AG04450 (cell line): ENCODE measurements at places on chromosomes 1 and 21. TPM values are rescaled to one million over a fixed set of nuclear protein-coding genes. Genes with fewer than 3 reads are reported as not detected.

GRCh38 chr1:247884797-247885413 lies 10.5 kb upstream of the OR2W3 start:
- DNase-seq: no peak

GRCh38 chr21:28334407-28334806 lies 658.3 kb downstream of the LTN1 start:
- DNase-seq: no peak

DNA sequence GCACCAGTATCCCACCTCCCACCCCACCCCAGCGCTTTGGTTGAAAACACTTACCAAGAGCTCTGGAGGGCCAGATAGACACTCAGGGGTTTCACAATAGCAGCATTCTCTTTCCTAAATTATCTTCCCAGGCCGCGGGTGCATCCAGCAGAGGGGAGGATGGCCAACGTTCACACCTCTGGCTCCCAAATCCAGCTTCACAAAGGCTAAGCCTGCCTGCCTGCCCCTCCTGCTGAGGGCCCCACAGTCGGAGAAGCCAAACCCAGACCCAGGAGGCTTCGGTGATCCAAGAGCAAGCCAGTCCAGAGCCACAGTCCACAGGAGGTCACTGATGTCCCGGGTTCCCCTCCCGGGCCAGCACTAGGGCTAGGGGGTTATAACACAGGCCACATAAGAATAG lies 231.9 kb downstream of the TRABD2B start:
- DNase-seq: no peak

GRCh38 chr1:58572690-58573089 lies 4.4 kb downstream of the TACSTD2 start:
- DNase-seq: no peak

GRCh38 chr1:194355488-194356106 lies 1169.2 kb upstream of the B3GALT2 start:
- no peak for DNase-seq

The HHIPL2 gene
- polyA plus RNA-seq: 0.04 and 0.30 TPM in 2 replicates

DNA sequence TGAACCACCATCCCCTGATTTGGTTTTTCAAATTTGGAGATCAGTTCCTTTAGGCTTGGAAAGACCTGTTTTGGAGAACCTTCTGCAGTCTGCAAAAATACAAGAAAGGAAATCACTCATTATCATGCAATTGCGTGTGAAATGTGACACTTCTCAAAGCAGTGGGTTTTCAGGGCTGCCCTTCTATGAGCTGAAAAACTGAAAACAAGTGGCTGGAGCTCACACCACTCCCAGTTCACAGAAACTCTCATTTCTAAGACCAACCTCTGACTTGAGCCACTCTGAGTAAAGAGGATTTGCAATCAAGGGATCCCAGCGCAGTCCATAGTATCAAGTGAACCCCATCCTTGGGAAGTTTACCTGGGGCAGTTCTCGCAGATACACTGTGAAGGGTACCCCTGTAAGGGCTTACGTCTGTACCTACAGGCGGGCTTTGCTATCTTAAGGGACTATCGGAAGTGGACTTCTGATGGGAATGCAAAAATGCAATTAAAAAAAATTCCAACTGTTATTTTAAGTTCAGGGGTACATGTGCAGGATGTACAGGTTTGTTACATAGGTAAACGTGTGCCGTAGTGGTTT lies 12.8 kb downstream of the SH2D1B start:
- no peak for DNase-seq

The DNASE2B gene
- polyA plus RNA-seq: not detected in 2 replicates

- no peak for DNase-seq
Measured at GRCh38 chr1:53122201-53122885, 20.1 kb downstream of the SLC1A7 start.

DNA sequence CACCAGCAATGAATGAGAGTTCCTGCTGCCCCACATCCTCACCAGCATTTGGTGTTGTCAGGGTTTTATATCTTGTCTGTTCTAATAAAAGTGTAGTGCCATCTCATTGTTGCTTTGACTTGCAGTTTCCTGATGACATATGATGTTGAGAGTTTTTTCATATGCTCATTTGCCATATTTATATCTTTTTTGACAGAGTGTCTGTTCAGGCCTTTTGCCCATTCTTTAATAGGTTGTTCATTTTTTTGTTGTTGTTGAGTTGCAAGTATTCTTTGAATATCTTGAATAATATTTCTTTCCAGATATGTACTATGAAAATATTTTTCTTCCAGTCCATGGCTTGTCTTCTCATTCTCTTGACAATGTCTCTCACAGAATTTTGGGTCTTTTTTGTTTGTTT lies 111.7 kb upstream of the KCNJ15 start:
- DNase-seq: no peak

The SLC44A3 gene
- 3.2 and 3.4 TPM in 2 replicates for polyA plus RNA-seq

DNA sequence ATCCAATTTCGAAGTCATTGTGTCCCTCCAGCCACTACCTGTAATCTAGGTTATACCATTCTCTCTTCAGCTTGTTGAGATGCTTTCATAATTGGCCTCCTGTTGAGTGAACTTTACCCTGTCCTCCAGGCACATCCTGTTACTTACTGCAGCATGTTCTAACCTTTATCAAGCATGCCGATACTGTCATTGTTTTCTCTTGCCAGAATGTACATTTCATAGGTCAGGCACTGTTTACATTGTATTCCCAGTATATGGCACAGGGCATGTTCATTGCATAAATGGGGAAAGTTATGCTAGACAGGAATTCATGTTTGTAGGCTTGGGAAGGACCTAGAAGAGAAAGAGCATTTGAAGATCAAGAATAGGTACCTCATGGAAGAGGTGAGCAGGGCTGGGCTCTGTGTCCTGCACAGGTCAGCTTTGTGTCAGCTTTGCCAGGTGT lies 10.2 kb downstream of the CXADR start:
- DNase-seq: no peak

The FOXD3 gene
- polyA plus RNA-seq: not detected in 2 replicates

The IL24 gene
- polyA plus RNA-seq: 0.60 and 0.73 TPM in 2 replicates

The LCE2A gene
- polyA plus RNA-seq: not detected in 2 replicates

- DNase-seq: no peak
Measured at GRCh38 chr1:200671235-200671786, 1.6 kb upstream of the DDX59 start.

The LCE1E gene
- not detected in 2 replicates for polyA plus RNA-seq

The TMEM52 gene
- 0.30 and 0.53 TPM in 2 replicates for polyA plus RNA-seq

GRCh38 chr1:43432907-43433306 lies 20.8 kb downstream of the HYI start:
- DNase-seq: no peak

The TMEM50B gene
- 24.4 and 33.8 TPM in 2 replicates for polyA plus RNA-seq

The ANGPTL1 gene
- polyA plus RNA-seq: 0.16 and 0.47 TPM in 2 replicates

DNA sequence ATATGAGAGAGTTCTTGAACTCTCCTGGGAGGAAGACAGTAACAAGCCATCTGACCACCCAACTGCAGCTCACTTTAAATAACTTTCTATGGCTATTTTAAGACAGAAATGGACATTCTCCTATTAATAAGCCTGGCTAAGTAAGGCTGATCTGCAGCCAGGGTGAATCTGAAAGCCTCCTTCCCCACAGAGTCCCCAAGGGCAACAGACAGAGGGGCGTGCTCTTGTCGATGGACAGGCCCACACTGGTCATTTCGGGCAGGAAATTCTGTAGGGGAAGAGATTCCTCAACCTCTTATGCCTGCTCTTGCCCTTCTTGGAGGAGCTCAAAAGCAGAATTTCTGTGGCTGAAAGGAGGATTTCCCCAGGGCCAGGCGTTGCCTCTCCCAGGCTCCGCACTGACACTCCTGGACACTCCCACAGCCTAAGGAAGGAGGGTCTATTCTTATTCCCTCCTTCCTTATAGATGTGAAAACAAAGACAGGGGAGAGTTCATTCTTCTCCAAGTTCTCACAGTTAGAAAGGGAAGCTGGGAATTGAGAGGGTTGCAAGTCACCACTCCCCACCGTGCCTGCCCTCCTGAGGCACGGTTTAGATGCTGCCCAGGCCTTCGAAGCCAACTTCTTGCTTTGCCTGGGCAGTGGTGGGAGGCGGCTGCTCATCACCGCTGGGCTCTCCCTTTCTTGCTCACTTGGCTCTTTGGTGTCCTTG lies 17.9 kb upstream of the KANK4 start:
- no peak for DNase-seq

The SPRR2A gene
- polyA plus RNA-seq: not detected in 2 replicates

GRCh38 chr1:59027177-59027576 lies 243.3 kb upstream of the JUN start:
- DNase-seq: no peak

- DNase-seq: no peak
Measured at GRCh38 chr1:163163163-163163562, 39.6 kb downstream of the RGS5 start.

GRCh38 chr21:45147473-45148315 lies 73.3 kb downstream of the ADARB1 start:
- no peak for DNase-seq
